ENCODE measurements at places on chromosomes 13 and 19.

- DNase-seq, result no peak
Measured at GRCh38 chr13:29703421-29703820, 107.9 kb upstream of the SLC7A1 start.

DNA sequence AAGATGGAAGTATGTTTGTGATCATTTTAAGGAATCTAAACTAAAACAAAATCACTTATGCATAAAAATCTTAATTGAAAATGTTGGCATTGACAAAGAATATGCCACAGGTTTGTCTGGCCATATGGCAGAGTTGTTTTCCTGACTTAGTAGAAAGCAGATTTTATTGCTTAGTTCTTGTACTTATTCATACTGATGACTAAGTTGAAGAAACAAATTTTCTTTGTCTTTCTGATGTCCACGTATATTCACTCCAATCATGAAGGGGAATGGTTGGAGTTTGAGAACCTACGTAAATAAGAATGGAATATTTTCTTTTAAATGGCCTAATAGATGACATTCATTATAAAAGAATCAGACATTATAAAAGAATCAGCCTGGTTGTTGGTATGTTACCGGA is 8.0 kb upstream of the GPC6 start:
- no peak for DNase-seq

DNA sequence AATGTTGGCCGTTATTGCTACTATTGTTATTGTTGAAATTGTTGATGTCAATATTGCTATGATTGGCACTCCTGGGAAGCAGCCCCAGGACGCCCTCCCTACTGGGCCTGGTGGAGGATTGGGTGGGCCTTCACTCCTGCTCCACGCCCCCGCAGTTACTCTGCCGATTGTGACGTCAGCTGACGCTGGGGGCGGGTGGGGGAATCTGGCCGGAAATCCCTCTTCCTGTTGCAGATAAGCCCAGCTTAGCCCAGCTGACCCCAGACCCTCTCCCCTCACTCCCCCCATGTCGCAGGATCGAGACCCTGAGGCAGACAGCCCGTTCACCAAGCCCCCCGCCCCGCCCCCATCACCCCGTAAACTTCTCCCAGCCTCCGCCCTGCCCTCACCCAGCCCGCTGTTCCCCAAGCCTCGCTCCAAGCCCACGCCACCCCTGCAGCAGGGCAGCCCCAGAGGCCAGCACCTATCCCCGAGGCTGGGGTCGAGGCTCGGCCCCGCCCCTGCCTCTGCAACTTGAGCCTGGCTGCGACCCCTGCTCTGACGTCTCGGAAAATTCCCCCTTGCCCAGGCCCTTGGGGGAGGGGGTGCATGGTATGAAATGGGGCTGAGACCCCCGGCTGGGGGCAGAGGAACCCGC is at the start of gene ETV2:
Gene ETV2 (plus strand): TSS at position 231 of the 637 bp plus-strand sequence. CDS start 716 bp downstream, outside the sequence.
- no peak for DNase-seq

GRCh38 chr19:5036698-5037563 is 68.0 kb downstream of the KDM4B start:
- DNase-seq, result no peak

DNA sequence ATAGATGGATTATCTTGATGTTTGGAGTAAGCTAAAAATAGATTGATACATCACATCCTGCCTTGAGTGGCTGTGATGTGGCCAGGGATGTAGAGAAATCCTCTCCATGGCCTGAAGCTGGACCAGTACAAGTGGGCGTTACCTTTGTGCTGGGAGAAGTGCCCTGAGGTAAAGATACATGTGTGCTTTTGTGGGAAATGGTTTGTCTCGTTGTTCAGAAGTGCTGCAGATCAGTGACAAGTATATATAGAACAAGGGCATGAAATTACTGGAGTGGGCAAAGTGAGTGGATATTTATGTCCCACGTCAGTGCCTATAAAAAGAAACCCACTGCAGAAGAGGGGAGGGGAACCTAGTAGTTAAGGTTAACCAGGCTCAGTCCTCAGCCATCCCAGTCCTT is 12.2 kb upstream of the ZNF304 start:
- DNase-seq, result no peak

- DNase-seq, result no peak
Measured at GRCh38 chr13:106443607-106444322, 91.7 kb downstream of the EFNB2 start.

DNA sequence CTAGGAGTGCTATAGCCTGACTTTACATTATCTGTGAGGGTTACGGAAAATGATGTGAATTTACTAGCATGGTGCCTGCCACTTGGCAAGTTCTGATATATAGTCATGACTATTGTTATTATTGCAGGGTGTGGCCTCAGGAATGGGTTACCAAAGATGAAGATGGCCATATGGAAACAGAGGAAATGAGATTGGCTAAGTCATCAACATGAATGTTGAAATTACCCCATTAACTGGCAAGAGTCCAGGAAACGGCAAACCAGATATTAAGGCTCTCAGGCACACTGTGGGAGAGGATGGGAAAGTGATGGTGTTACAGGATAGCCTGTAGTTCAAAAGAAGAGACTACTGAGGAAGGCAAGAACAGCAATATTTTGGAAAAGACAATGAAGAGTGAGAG is 183.3 kb downstream of the KCNRG start:
- DNase-seq, result no peak

DNA sequence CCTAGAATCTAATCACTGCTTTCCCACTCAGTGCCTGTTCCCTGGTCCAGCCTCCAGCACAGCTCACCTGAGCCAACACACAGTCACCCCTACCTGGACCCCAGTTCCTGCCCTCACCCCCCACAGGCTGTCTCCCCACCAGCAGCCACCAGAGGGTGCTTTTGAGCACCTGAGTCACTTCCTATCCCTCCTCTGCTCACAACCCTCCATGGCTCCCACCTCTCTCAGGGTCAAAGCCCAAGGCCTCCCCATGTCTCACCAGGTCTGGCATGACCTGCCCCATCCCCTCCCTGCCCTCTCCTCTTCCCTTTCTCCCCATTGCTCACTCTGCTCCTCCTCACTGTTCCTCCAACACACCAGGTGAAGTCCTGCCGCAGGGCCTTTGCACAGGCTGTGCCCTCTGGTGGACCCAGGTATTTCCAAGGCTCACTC is 7.1 kb upstream of the DPP9 start:
- DNase-seq, result no peak

DNA sequence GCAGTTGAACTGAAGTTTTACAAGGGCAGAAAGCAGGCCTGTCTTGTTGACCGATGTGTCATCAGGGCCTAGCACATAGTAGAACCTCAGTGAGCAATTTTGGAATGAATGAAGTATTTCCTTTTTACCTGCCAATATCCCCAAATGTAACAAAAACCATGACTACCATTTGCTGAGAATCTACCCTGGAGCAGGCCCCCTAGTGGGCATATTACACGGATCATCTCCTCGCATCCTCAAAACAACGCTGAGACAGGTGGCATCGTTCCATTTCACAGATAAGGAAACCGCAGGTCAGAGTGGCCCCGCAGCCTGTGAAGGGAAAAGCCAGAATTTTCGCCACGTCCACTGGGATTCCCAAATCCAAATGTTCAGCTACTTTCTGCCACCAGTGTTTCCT is 77.9 kb downstream of the CACNA1A start:
- DNase-seq, result no peak

All from NCI-H510A (cell line).